ENCODE measurements at places on chromosomes 4 and X.

GRCh38 chrX:128975745-128976144 is 547.5 kb downstream of the SMARCA1 start:
- DNase-seq = no peak

- DNase-seq = no peak
These were observed 190.4 kb downstream of the ARAP2 start for GRCh38 chr4:36053930-36054329.

GRCh38 chrX:48996969-48997368 is 5.1 kb downstream of the GRIPAP1 start:
- DNase-seq = no peak

GRCh38 chr4:173934933-173935620 is 348.4 kb downstream of the FBXO8 start:
- DNase-seq = no peak

DNA sequence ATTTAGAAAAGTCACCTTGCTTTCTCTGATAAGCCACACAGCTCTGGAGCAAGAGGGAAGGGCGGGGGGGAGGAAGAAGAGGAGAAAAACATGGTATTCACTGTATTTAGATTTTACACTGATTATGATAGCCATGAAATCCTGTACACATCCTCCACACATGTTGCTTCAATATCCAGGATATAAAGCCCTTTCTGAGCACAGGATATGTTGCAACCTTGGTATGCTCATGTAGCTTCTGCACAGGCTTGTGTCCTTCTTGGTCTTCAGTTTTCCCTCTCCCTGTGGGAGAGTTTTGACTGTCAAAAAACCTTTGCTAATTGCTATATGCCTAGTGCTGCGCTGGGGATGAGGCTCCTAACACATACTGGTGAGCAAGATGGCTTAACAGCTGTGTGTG is 61.9 kb upstream of the DAPP1 start:
- no peak for DNase-seq

- no peak for DNase-seq
These were observed 252.5 kb downstream of the DTHD1 start for GRCh38 chr4:36533944-36534343.

DNA sequence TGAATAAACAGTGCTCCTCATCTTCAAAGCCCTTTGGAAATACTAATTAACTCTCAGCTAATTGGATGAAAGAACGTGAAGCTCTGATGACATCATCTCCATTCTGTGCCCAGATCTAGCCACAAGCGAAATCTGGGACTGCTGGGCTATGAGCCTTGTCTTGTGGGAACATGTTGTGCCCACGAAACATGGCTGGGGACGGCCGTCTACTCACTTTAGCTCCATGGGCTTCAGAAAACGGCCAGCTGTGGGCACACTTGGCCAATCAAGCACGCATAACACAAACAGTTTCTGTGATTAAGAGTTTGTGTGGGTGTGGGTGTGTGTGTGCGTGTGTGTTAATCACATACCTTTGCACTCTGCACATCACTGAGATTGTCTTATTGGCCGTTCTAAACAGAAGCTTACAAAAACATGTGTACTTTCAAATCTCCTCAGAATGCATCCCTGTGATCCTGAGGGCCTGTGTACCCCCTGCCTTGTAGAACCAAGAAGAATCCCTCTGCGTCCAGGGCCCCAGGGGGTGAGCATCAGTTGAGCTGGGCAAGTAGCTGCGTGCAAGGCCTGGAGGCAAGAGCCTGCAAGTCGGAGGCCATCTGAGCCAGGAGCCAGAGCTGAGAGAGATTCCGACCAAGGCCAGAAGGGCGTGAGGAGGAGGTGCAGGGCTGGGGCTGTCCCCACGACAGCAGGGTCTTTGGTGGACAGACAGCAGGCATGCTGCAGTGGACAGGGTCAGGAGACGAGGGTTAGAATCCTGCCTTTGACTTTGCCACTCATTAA is 18.7 kb upstream of the ZNF185 start:
- DNase-seq = no peak

GRCh38 chr4:43992552-43992951 is 456.1 kb downstream of the KCTD8 start:
- DNase-seq = no peak

DNA sequence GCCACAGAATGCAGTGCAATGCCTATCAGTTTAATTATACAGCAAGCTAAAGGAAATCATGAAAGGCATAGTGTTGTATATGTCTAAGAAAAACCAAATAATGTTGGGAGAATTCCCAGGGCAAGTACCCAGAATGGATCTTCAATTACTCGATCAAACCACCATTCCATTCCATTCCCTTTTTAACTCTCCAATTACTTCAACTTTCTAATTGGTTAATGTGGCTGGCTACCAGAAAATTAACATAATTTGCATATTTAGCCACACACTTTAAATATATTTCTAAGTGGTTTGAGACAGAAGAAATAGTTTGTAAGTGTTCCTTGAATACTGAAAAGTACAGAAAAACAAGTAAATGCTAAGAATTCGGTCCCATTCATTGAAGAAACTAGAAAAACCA is 111.5 kb upstream of the NAP1L5 start:
- no peak for DNase-seq

DNA sequence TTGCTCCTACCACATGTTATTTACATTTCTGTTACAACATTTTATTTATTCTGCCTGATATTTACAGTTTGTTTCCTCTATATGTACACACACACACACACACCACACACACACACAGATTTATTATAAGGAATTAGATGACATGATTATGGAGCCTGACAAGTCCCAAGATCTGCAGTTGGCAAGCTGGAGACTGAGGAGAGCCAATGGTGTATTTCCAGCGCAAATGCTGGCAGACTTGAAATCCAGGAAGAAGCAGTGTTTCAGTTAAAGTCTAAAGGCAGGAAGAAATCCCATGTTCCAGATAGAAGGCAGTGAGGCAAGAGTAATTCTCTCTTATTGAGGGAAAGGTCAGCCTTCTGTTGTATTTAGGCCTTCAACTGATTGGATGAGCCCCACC is 1.8 kb upstream of the KLHL4 start:
- DNase-seq = no peak

GRCh38 chr4:165757451-165757850 is 115.6 kb upstream of the TLL1 start:
- DNase-seq = no peak

DNA sequence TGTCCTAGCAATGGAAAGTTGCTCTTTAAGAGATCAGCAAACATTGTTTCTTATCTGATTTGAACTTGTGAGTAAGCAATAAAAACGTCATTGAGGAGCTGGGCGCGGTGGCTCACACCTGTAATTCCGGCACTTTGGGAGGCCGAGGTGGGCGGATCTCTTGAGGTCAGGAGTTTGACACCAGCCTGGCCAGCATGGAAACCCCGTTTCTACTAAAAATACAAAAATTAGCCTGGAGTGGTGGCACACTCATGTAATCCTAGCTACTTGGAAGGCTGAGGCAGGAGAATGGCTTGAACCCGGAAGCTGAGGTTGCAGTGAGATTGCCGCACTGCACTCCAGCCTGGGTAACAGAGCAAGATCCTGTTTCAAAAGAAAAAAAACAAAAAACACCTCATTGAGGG is 11.2 kb upstream of the PLAC8 start:
- no peak for DNase-seq

Measured in stimulated activated effector memory CD8-positive, alpha-beta T cell treated with anti-CD3 and anti-CD28 coated beads, Interleukin-12 subunit alpha, Interleukin-12 subunit beta, amount 100 ng/mL, for 72 hours (primary cell).